Stimulated activated CD4-positive, alpha-beta T cell treated with anti-CD3 and anti-CD28 coated beads, Interleukin-12 subunit alpha, Interleukin-12 subunit beta, amount 100 ng/mL, for 24 hours (primary cell): ENCODE measurements at places on chromosomes 1 and 21.
A peak's percentile ranks its signal among the peaks of the same experiment; 100 is the strongest.

- DNase-seq: no peak
These were observed at the start of gene SPATA21 for GRCh38 chr1:16436946-16437474. SPATA21 (minus strand) TSS chr1:16437424; CDS start chr1:16431371, 6,053 bp downstream.

- no peak for DNase-seq
These were observed 82.7 kb upstream of the BCAR3 start for GRCh38 chr1:93764366-93764750.

GRCh38 chr1:55413286-55413685, 198.1 kb upstream of the USP24 start:
- no peak for DNase-seq

DNA sequence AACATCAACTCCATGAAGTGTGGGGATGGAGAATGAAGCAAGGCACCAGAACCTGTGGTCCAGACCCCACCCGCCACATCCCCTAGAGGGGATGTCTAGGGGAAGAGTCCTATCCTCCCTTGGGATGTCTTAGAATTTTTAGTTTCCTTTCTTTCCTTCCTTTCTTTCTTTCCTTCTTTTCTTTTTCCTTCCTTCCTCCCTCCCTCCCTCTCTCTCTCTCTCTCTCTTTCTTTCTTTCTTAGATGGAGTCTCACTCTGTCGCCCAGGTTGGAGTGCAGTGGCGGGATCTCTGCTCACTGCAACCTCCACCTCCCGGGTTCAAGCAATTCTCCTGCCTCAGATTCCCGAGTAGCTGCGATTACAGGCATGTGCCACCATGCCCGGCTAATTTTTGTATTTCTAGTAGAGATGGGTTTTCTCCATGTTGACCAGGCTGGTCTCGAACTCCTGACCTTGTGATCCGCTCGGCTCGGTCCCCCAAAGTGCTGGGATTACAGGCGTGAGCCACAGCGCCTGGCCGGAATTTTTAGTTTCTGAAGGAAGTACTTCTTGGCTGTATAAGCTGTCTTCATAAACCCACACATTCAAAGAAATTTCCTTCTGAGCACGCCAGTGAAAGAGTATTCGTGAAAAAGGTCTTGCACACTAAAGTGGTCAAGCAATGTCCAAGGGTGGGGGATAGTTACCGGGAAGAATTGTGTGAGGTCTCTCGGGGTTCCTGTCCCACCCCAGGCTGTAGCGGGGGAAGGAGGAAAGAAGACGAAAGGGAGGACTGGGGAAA, 20.8 kb upstream of the LEFTY2 start:
- DNase-seq: no peak

- no peak for DNase-seq
These were observed 3.7 kb downstream of the MATN1 start for GRCh38 chr1:30719406-30720270.

GRCh38 chr1:15949453-15950245, 26.3 kb downstream of the ZBTB17 start:
- DNase-seq: peak; percentile 72

DNA sequence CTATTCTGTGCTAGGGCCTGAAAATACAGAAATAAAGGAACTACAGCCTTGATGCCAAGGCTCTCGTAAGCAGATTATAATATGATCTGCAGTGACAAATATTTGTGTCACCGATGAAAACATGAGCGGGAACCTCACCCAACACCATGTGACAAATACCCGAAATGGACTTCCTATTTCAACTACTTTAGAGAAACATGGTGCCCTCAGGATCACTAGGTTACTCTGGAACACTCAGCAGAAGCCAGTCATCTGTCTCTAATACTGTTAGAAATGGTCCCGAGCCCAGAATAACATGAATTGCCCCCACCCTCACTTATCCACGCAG, 463 bp upstream of the VAMP3 start:
- DNase-seq: peak; percentile 4
